AG20443 (cell line): ENCODE measurements at places on chromosomes 3 and 15.

GRCh38 chr15:29934251-29934650 is 112.0 kb upstream of the TJP1 start:
- DNase-seq: no peak

- peak; percentile 71 for DNase-seq
Observed at GRCh38 chr3:27312044-27312668, 57.0 kb downstream of the NEK10 start.

DNA sequence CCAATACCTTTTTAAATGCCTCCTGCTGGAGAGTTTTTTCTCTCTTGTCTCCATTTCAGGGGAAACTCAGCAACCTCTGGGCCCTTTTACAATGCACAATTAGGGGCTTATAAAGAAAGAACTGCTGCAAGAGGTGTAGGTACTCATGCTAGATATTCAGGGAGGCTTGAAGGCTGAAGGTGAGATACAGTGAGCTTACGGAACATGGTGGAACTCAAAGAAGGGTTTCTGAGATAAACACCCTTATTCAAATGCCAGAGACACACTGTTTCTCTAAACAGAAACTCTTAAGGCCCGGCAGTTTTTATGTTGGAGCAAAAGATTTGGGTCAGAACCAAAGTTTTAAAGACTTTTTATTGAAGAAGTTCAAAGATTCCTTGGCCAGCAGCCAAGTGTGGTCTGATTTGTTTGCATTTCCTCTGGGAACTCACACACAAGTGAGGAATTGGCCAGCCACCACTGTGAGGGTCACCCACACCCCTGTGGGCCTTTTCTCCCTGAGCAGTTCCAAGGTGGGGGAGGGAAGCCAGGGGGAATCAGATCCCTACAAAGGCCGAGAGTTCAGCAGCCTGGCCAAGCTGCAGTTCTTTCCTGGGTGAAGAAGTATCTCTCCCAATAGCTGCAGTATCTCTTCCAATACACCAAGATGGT is 47.8 kb downstream of the TNFAIP8L3 start:
- peak; percentile 10 for DNase-seq

DNA sequence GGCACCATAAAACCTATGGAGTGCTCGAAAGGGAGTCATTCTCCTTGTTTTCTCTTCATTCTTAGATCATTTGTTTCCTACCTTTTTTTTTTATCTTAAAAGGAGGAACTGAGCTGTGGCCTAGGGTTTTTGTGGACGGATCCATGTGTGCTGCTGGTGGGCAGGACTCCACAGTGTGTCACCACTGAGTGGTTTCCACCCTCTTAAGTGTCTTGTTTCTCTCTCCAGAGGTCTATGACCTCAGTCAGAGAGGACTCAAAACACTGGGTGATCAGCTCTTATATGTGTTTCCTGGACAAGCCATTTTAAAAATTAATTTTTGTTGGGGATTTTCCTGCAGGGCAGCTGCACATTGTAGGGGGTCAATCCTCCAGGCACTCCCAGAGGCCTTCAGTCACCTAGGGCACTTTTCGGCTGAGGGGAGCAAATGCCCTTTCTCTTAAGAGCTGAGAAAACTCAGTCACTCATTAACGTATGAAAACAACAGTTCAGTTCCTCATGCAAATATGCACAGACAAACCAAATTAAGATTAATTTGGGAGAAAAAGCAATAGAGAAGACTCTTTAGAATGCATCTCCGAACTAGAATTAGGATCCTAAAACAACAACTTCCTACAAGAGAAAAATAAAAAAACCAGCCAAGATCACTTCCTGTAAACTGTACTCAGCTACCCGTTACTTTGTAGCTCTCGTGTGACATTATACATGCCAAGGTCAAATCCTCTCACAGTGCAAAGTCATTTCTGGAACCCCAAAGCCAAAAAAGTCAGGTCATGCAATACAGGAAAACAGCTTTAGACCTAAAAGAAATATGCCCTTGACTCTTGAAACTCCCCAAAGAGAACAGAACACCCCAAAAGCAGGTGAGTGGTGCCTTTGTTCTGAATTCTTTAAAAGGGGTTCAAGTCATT is 27.6 kb upstream of the FAM3D start:
- no peak for DNase-seq

DNA sequence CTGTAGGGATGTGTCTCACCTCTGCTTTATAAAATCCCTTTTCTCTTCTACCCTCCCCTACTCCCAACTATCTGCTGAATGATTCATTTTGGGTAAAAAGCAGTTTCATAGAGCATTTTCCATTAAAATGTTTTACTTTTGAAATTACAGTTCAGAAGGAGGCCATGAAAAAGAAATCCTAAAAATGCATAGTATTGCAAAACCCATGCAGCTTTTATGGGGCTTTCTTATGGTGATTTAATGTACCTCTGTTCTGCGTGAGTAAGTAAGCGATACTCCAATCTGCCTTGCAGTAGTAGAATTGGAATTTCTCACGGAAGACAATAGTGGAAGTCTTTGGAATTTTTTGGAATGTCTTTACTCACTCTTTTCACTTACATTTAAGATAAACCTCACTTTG is 111.9 kb downstream of the ARPP21 start:
- DNase-seq: no peak

DNA sequence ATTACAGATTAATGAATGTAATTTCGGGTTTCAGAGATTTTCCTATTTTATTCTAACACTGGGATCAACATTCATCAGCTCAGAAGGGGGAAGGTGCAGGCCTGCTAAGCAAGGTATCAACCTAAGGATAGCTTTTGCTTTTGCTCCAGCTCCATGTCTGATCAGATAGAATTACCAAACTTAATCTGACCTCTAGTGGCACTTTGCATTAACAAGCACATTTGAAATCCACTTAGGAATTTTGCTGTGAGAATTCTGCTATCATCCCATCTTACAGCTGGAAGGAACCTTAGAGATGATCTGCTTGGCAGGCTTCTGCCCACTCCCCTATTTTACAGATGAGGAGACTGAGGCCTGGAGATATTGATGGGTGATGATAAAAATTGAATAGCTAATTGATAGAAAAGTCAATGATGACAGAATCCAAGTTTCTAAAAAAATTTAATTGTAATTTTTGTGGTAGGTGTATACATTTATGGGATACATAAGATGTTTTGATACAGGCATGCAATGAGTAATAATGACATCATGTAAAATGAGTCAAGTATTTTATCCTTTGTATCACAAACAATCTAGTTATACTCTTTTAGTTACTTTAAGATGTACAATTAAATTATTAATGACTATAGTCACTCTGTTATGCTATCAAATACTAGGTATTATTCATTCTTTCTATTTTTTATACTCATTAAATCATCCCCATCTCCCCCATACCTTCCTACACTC is 209.2 kb upstream of the ZPLD1 start:
- DNase-seq: peak; percentile 64

- DNase-seq: no peak
Observed at GRCh38 chr15:90059208-90059985, 42.9 kb downstream of the IDH2 start.

DNA sequence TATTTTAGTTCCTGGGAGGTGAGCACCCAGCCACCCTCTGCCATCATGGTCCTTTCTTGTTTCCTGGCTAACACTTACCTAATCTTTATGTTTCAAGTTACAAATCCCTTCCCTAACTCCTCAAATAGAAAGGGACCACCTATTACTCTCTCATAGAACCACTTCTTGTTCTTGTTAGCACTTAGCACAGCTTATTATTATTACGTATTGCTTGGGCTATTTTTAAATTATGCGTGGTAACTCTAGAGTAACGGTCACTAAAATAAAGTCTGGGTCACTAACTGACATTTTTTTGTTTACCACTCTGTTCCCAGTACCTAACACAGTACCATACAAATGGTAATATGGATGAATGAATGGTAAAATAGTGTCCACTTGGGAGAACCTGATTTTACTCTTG is 141.9 kb downstream of the LRTM1 start:
- no peak for DNase-seq

DNA sequence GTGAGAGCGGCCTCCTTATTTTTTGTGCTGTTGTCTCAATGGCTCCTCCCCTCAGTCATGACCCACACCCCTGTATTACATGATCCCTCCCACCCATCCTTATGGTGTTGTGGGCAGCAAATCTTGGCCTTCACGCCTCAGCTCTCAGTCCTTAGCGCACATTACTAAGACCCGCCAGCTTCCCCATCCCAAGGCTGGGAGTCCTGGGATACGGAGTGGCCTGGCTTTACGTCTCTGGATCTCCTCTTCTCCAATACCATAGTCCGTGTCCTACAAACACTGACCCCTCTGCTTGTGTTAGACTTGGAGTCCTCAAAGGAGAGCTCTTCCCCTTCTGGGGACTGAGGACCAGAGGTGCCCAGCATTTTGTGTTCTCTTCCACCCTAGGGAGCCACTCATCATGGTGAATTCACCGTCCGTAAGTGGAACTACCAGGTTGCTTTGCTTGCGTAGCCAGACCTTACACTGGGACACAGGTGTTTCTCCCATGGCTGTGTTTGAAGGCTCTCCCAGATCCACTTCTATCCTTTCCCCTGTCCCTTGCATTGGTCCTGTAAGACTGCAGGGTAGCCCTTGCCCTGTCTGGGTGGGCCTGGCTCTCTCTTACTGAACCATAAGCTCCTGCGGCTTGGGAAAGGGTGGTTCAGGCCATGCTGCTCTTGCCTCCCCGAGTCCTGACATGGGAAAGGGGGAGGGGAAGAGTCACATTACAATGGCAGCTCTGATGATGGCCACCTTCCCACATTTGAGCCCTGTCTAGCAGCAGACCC is 13.6 kb downstream of the GRM2 start:
- DNase-seq: no peak

DNA sequence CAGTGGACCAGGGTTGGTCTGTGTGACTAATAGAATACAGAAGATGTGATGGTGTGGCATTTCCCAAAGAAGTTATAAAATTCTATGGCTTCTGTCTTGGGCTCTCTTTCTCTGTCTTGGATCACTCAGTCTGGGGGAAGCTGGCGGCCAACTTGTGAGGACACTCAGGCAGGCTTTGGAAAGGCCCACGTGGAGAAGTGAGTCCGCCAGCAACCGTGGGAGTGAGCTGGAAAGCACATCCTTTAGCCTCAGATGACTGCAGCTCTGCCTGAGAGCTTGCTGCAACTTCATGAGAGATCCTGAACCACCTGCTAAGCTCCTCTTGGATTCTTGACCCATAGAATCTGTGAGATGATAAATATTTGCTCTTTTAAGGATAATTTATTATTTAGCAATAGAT is 72.0 kb upstream of the RASGRP1 start:
- no peak for DNase-seq

DNA sequence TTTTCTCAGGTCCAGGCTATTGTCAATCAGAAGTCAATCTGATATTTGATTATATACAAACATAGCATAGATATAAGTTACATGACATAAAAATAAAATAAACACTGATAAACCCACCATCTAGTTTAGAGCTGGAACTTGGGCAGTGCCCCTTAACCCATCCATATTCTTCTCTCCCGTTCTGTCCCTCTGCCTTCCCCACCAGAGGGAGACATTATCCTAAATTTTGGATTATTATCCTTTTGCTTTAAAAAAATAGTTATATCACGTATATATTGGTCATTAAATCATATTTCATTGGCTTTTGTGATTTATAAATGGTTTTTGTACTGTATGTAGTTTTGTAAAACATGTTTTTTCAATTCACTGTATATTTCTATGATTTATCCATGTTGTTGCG is 107.9 kb downstream of the GMPS start:
- no peak for DNase-seq

- no peak for DNase-seq
Observed at GRCh38 chr15:52498706-52499105, 30.0 kb downstream of the MYO5A start.

- no peak for DNase-seq
Observed at GRCh38 chr3:69196876-69197275, 74.5 kb upstream of the LMOD3 start.
